ENCODE measurements at places on chromosomes 11 and 22.

GRCh38 chr22:45318558-45319323, 9.0 kb downstream of the FAM118A start:
- DNase-seq = peak; percentile 64

GRCh38 chr11:106031202-106031810, 9.3 kb upstream of the MSANTD4 start:
- no peak for DNase-seq

- DNase-seq = no peak
Observed at GRCh38 chr22:33866511-33866910, 53.8 kb downstream of the LARGE1 start.

GRCh38 chr11:607020-607780, 8.6 kb downstream of the IRF7 start:
- no peak for DNase-seq

- DNase-seq = no peak
Observed at GRCh38 chr22:38406617-38407016, 48.4 kb downstream of the KCNJ4 start.

GRCh38 chr11:130551388-130551787, 102.9 kb downstream of the ADAMTS15 start:
- DNase-seq = no peak

DNA sequence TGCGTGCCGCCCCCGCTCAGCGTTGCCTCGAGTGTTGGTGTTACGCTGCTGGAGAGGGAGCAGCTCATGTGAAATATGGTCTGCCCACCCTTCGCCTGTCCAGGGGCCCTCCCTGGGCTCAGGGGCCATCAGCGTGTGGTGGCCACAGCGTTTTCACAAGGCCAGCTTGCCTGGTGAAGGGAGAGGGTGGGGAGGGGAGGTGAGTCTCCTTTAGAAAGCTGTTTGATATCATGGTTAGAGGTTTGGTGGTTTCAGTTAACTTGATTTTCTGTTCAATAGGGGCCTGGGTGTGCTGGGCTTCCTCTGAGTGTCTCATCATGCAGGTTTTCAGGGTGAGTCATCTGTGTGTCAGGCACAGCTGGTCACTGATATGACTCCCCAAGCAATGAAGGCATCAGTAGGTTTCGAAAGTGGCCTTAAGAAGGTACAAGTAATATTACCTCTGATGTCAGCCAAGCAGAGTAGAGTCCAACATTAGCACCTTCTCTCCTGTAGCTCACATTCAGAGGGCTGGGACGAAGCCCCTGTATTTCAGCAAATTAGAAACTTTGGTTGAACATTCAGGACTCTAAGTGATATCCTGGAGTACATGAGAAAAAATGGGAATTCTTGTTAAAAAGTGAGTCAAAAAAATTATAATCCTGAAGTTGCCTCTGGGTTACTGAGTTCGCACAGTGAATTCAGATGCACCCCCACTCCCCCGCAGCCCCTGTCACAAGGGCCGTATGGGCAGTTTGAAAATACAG, 172.5 kb downstream of the TBC1D22A start:
- peak; percentile 53 for DNase-seq

DNA sequence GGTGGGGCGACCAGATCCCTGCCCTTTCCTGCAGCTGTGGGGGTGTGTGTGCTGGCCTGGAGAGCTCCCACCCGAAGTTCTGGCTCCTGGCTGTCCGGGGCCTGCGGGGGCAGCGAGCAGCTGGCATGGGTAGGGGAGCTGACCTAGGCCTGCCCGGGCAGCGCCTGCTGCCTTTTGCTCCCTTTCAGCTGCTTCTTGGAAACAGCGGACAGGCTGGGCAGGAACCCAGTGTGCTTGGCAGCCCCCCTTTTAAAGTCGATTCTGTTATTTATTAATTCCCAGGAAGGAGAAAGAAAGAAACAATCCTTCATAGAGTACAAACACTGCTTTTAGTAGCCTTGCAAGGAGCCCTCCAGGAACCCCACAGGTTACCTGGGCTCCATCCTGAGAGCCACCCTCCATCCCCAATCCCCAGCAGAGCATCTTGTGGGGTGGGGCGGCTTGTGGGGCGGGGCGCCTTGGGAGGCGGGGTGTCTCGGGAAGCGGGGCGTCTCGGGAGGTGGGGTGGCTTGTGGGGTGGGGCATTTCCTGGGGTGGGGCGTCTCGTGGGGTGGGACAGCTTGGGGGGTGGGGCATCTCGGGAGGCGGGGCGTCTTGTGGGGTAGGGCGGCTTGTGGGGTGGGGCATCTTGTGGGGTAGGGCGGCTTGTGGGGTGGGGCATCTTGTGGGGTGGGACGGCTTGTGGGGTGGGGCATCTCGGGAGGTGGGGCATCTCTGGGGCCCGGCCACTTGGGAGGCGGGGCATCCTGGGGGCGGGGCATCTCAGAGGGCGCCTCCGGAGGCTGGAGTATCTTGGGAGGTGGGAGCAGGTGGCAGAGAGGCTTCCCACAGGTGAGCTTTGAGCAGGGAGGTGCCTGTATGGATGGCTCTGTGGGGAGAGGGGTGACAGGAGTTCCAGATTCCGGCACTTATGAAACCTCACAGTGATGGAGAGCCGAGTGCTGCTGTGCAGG, 7.0 kb downstream of the CD81 start:
- no peak for DNase-seq

GRCh38 chr11:40241524-40242051, 1217.9 kb downstream of the LRRC4C start:
- no peak for DNase-seq

- no peak for DNase-seq
Observed at GRCh38 chr11:110430267-110431050, 711 bp downstream of the FDX1 start.

- DNase-seq = no peak
Observed at GRCh38 chr11:28346209-28346608, 238.0 kb downstream of the METTL15 start.

- no peak for DNase-seq
Observed at GRCh38 chr11:132456751-132457328, 1075.5 kb downstream of the OPCML start.

DNA sequence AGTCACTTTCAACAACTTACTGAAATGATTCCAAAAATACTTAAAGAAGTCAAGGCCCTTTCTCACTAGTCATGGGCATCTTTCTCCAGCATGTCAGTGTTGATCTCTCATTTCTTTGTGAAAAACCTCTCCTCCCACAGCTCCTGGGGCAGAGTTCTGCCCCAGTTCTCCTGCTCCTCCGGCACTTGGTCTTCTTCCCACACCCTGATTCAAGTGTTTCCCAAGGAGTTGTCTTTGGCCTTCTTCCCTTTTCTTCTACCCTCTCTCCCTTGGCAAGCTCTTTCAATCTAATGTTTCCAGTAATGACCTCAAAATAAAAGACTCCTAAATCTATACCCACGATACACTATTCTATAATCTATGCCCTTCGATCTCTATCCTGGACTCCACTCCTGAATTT, 42.1 kb upstream of the CCDC34 start:
- DNase-seq = no peak

DNA sequence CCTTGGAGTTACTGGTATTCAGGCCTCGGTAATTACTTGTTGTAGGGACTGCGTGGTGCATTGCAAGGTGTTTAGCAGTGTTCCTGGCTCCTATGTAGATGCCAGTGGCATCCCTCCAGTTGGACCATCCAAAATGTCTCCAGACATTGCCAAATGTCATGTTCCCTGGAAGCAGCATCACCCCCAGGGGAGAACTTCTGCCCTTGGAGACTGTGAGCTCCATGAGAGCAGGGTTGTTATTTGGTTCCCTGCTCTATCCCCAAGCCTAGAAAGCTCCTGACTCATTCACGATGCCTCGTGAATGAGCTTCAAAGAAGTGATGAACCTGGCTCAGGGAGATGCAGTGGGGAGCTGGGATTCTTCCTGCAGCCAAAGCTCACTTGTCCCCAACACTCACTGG, 4.8 kb upstream of the CD248 start:
- no peak for DNase-seq

GRCh38 chr11:44610186-44610955, 44.9 kb downstream of the CD82 start:
- DNase-seq = no peak

DNA sequence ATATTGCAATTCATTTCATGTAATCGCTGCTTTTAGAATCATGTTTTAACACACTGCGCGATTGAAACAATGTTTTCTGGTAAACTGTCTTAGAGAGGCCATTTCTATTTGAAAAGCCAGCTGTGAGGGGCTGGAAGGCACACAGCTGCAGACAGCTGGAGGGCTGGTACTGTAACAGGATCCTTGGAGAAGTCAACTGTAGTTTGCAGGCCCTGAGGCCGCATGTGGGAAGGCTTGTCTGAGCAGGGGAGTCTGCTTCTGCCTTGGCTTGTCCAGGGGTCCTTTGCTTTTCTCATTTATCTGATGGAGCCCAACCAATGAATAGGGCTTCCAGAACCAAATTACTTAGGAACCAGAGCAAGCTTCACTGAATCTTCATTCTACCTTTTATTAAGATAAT, 313.5 kb downstream of the BLID start:
- DNase-seq = no peak
